ENCODE measurements at places on chromosomes 4 and X. TPM values are rescaled to one million over a fixed set of nuclear protein-coding genes. Genes with fewer than 3 reads are reported as not detected.

The PFKFB1 gene
- not detected for total RNA-seq

The F8A2 gene
- not detected for total RNA-seq

The EXOC1L gene
- total RNA-seq = not detected

The LPAR4 gene
- not detected for total RNA-seq

The NALF2 gene
- 6.7 TPM for total RNA-seq

The ASMTL gene
- 16.9 TPM for total RNA-seq

The CXCL10 gene
- 0.17 TPM for total RNA-seq

The GUCY1B1 gene
- 0.26 TPM for total RNA-seq

The CSN1S1 gene
- not detected for total RNA-seq

The ANXA10 gene
- 3.8 TPM for total RNA-seq

The NKX6-1 gene
- total RNA-seq = 0.56 TPM

The RAI2 gene
- 0.18 TPM for total RNA-seq

The FAM47E gene
- total RNA-seq = not detected

The TLR1 gene
- 0.89 TPM for total RNA-seq

The DCLK2 gene
- total RNA-seq = 9.3 TPM

The UGT2B11 gene
- 0.10 TPM for total RNA-seq

The TMPRSS11B gene
- not detected for total RNA-seq

The GRIA3 gene
- not detected for total RNA-seq

The HERC6 gene
- 3.2 TPM for total RNA-seq

The HELT gene
- total RNA-seq = not detected

The DMP1 gene
- 0.03 TPM for total RNA-seq

The TMEM35A gene
- not detected for total RNA-seq

The TSR2 gene
- total RNA-seq = 58.3 TPM

The SEC31A gene
- 88.4 TPM for total RNA-seq

The CT47A1 gene
- not detected for total RNA-seq

The SUPT20HL2 gene
- total RNA-seq = not detected

The TLR6 gene
- 5.0 TPM for total RNA-seq

Measured in A549 treated with DMSO at 1 μM for 4 hours (cell line).